ENCODE measurements at places on chromosomes 4 and X. TPM values are rescaled to one million over a fixed set of nuclear protein-coding genes. Genes with fewer than 3 reads are reported as not detected.

- H3K4me1 ChIP-seq, result peaks cover 4% of the 10 kb centered on the region
- H3K4me3 ChIP-seq, result no peak overlapping the region
- DNase-seq, result no peak
- H3K27me3 ChIP-seq, result peaks cover 48% of the 10 kb centered on the region
- no peak overlapping the region for H3K27ac ChIP-seq
These were observed 759.6 kb downstream of the RAB28 start for GRCh38 chr4:12724510-12724909.

DNA sequence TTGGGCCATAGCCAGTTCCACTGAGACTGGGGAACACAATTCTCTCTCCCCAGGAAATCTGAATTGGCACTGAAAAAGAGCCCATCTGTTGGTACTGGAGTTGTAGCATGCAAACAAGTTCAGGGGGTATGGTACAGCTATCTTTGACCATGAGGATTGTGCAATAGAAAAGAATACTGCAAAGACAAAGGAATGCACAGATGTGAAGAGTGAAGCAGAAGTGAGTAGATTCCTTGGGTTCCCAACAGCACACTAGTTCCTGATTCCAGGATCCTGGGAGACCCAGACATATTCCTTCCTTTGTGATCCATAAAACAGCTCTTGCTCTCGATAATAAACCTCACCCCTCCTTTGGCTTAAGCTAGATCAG lies 43.3 kb upstream of the CTAG2 start:
- H3K4me1 ChIP-seq, result peaks cover 8% of the 10 kb centered on the region
- H3K36me3 ChIP-seq, result no peaks in the 10 kb centered on the region
- no peaks in the 10 kb centered on the region for H3K27me3 ChIP-seq
- no peak overlapping the region for H3K27ac ChIP-seq

AKAP17A gene
- 98.7 TPM for total RNA-seq

DNA sequence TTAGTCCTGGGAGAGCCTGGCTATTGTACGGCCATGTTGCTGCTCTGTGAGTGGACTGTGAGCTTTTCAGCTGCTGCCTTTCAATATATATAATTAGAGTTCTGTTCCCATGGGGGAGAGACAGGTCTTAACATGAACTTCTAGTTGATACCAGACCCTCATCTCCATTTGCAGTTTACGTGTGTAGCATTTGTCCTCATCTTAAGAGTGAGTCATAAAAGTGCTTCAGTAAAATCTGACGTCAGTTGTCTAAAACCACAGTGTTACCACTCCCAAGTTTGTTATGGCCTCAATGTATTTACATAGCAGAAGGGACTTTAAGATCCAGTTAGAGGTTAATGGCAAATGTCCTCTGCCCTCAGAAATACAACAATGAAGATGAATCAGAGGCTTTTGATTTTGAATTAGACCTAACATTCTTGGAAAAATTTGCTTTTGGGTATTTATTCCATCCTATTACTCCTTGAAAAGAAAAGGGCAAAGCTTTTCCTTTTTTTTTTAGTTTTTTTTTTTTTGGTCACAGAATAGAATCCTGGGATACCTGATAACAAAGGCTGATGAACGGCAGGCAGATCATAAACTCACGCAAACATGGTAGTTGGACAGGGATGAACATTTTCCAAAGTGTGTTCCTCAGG lies 38.6 kb downstream of the PHOX2B start:
- H3K27me3 ChIP-seq, result peaks cover 9% of the 10 kb centered on the region
- H3K27ac ChIP-seq, result no peak overlapping the region
- no peaks in the 10 kb centered on the region for H3K4me1 ChIP-seq
- no peaks in the 10 kb centered on the region for H3K36me3 ChIP-seq

JAKMIP1 gene
- total RNA-seq, result 16.8 TPM

DNA sequence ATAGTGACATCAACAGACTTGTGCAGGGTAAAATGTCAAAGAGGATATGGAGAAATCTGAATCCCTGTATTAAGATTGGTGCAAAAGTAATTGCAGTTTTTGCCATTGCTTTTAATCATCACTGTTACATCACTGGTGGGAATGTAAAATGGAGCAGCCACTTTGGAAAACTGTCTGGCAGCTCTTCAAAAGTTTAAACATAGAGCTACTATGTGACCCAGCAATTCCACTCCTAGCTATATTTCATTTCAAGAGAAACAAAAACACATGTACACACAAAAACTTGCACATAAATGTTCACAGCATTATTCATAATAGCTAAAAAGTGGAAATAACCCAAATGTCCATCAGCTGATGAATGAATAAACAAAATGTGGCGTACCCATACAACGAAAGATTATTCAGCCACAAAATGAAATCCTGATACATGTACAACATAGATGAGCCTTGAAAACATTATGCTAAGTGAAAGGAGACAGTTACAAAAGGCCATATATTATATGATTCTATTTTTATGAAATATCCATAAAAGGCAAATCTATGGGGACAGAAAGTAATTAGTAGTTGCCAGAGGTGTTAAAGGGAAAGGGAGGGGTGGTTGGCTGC lies 106.4 kb downstream of the AMELX start:
- H3K36me3 ChIP-seq, result no peaks in the 10 kb centered on the region
- no peak overlapping the region for H3K27ac ChIP-seq
- no peak for DNase-seq
- H3K27me3 ChIP-seq, result no peaks in the 10 kb centered on the region
- no peak overlapping the region for H3K4me3 ChIP-seq

MSX1 gene
- total RNA-seq, result not detected

GRCh38 chr4:64271601-64272081 lies 137.6 kb downstream of the TECRL start:
- DNase-seq, result no peak
- H3K4me3 ChIP-seq, result no peak overlapping the region
- no peaks in the 10 kb centered on the region for H3K27me3 ChIP-seq
- no peaks in the 10 kb centered on the region for H3K4me1 ChIP-seq

GRCh38 chr4:633976-634598 lies 8.7 kb downstream of the PDE6B start:
- H3K4me3 ChIP-seq, result no peak overlapping the region
- H3K27me3 ChIP-seq, result peaks cover 12% of the 10 kb centered on the region
- no peaks in the 10 kb centered on the region for H3K4me1 ChIP-seq
- H3K36me3 ChIP-seq, result no peaks in the 10 kb centered on the region
